Memory B cell (primary cell): ENCODE measurements at places on chromosomes 4 and X.

DNA sequence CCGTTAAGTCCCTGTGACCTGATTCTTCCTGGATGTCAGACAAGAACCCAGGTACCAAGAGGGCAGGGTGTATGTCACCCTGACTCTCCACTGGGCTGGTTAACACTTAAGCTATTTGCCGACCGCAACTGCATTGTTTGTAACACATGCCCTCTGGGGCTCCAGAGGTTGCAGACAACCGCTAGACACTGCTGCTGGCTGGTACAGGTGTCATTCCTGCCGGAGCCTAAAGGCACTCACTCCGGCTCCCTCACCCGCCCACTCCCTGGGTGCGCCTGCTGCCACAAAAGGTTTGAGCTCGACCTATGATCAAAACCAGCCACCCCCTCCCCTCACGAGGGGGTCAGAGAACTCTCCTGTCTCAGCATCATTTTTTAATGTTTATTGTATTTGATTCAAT is 208.2 kb downstream of the FAT4 start:
- DNase-seq = no peak

DNA sequence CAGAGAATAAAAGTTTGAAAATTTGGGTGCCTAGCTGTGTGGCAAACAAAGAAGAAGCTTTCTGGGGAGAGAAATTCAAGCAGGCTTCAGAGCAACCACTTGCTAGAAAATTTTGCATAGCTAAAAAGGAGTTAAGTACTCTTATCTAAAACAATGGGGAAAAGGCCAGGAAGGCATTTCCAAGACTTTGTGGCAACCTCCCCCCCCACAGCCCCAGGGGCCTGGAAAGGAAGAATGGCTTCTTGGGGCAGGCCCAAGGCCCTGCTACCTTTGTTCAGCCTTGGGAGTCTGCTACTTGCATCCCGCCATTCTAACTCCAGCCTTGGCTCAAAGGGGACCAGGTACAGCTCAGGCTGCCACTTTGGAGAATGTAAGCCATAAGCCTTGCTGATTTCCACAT is 102.2 kb downstream of the PTCHD1 start:
- DNase-seq = no peak

DNA sequence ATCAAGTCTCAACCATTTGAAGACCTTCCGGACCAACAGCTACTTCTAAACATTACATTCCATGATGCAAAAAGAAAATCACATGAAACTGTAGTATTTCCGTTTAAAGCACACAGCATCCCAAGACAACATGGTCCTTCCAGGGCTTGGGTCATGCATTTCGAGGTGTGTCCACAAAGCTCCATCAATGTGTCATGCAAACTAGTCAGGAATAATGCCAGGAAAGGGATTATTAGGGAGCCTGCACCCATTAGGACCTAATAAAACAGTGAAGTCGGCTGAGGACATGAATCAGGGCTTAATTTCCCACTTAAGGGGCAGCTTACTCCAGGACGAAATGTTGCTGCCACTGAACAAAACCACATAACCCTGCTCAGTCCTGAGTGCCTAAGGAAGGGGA is 177.9 kb downstream of the TSPAN5 start:
- DNase-seq = no peak

GRCh38 chrX:119686087-119686691 is 6.8 kb downstream of the SEPTIN6 start:
- DNase-seq = no peak

GRCh38 chr4:165048170-165048569 is 5.5 kb upstream of the TRIM75 start:
- no peak for DNase-seq

DNA sequence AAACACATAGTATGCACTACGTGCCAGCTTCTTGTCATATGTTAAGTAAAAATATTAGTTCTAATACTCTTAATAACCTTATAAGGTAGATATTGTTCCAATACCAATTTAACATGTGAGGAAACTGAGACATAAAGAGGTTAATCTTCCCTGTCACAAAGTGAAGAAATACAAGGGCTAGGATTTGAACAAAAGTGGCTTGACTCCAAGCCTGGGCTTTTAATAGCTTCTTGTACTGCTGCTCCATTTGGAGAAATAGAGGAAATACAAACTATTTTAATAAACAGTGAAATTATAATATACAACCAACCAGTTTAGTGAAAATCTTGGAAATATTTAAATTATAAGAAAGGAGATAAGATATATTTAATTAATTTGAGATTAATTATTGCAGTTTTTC is 33.2 kb downstream of the TLL1 start:
- no peak for DNase-seq

GRCh38 chrX:17024886-17025285 is 78.4 kb downstream of the REPS2 start:
- no peak for DNase-seq

- DNase-seq = no peak
These were observed 145.7 kb downstream of the MAGEB17 start for GRCh38 chrX:16312761-16313623.

DNA sequence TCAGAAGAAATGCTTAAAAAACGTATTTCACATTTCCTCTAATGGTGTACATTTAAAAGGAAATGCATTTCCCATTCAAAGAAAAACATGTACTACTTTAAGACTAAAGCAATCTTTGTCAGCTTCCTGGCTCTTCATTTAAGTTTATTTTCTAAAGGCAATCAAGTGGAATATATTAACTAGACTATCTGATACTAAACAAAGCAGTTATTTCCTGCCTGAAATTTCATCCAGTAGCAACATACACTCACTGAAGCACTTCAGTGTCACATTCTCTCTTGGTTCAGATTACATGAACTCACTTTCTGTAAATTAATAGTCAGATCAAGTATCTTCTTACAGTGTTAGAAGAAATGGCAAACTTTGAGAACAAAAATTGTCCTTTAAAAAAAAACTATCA is 42.5 kb downstream of the LRBA start:
- no peak for DNase-seq
